ENCODE measurements at places on chromosomes 5 and 9.

GRCh38 chr5:160744268-160745101 lies 107.5 kb downstream of the ATP10B start:
- no peak for DNase-seq

DNA sequence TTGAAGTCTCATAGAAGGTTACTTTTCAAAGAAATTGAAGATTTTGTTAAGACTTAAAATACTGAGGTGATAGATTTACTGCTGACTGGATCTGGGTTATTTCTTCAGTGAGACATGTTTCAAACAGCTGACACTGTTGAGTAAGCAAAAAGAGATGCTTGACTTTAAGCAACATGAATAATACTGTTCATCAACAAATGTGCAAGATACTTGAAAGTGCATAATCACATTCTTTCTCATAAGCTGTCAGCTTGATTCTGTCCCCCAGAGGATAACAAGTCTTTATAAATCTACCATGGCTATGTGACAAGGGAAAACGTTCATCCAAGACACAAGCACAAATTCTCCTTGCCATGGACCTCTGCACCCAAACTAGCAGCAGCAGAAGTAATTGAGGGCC lies 260.1 kb upstream of the CDH18 start:
- no peak for DNase-seq

DNA sequence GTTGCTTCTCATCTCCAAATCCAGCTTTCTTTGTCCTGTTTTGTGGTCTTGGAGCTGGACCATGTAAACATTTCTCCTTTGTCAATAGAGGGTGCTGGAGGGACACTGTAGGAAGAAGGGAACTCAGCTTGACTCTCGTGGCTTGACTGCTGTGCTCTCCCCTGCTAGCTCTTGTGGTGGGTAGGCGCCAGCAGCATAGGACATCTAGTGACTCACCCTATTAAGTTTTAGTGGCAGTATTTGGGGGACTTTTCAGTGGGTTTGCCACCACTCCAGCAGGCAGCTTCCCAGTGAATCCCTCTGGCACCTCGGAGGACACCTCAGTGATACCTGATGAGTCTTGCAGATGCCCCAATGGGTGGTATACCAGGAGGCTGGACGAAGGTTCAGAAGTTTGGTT lies 97.8 kb downstream of the TSSK1B start:
- DNase-seq, result peak; percentile 76

GRCh38 chr5:107320376-107320775 lies 350.4 kb downstream of the EFNA5 start:
- no peak for DNase-seq

- no peak for DNase-seq
Observed at GRCh38 chr9:106964822-106965525, 102.0 kb downstream of the ZNF462 start.

- DNase-seq, result no peak
Observed at GRCh38 chr9:116456490-116457088, 230.5 kb upstream of the TRIM32 start.

DNA sequence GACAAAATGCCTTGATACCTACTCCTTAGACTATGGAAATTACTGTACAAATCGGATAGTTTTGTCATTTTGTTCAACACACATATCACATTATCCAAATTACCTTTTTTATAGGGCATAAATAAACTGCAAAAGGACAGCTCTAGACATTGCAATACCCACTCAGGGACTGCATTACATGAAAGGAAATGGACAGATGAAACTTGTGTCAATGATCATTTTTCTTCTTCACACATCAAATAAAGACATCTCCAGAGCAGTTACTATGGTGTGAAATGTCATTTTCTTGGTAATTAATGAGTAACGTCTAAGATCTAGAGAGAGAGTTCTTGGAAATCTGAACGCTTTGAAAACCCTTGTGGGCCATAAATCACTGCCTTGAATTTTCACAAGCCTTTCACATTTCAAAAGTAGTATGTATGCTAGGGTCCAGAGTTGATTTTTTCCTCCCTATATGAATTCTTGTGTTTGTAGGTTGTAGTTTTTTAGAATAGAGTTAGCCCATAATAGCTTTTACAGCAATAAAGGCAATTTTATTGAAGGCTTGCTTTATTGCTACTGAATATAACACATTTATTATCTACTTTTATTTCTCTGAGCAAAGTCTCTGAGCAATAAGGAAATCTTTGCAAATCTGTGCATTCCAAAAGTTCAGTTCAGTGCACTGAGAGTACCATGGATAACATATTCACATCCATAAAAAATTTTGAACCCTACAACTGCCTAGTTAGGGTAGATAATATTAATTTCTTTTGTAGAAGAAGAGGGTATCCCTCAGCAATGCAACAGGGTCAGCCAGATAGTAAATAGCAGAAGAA lies 358.0 kb upstream of the PCSK5 start:
- DNase-seq, result no peak

DNA sequence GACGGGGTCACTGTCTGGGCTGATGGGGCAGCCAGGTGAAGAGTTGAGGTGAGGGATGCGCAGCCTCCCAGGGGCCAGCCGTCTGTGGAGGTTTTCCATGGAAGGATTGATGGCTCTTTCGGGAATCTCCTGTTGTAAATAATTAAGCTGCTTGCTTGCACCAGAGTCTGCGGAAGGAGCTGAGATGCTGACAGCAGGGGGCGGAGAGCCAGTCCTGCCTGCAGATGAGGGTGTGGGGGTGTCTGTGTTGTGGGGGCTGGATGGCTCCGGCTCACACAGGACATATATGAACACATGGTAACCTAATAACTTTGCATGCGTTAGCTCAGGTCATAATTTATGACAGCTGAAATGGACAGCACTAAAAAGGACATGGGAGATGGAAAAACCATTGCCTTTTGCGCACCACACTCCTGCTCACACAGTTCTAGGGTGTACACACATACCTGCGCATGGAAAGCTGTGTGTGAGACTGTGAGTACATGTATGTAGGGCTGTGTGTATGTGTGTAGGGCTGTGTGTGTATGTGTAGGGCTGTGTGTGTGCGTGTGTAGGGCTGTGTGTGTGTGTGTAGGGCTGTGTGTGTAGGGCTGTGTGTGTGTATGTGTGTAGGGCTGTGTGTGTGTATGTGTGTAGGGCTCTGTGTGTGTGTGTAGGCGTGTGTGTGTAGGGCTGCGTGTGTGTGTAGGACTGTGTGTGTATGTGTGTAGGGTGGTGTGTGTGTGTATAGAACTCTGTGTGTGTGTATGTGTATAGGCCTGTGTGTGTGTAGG lies 36.8 kb upstream of the SEMA4D start:
- DNase-seq, result no peak

DNA sequence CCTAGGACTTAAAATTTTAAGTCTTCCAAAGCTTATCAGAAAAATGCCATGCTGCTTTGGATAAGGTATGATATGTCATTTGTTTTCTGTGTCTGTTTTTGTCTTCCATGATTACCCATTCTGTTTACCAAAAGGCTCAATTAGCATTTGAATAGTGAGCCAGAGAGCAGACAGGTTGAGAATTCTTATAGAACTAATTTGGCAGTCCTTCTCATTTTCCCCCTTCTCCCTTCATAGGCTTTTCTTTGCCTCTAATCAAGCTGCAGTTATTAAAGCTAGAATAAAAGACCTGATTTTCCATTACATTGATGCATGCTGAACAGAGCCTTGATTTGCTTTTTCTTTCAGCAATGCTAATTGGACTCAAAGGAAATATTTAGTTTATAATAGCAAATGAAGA lies 993.0 kb downstream of the MAT2B start:
- no peak for DNase-seq

- no peak for DNase-seq
Observed at GRCh38 chr9:74499111-74499601, 2.0 kb downstream of the RORB start.

DNA sequence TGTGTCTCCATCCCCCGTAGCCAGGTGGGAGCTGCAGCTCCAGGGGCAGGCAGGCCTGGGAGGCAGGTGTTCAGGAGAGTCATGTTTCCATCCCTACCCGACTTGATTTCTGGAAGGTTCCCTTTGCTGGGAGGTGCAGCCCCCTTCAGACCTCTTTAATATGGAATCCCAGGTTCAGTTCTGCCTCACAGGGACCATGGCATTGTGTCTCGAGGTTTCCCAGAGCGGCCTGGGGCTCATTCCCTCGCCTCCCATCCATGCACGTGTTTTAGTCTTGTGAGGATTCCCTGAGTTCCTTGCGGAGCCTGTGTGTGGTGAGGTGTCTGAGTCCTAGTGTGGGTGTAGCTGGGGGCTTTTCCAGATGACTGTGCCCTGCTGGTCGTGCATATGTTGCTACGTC lies 16.5 kb upstream of the AHRR start:
- DNase-seq, result no peak

Measured in NB4 (cell line).